ENCODE measurements at places on chromosomes 3 and 15.

GRCh38 chr15:80154336-80154735, 1.5 kb downstream of the FAH start:
- DNase-seq = no peak

DNA sequence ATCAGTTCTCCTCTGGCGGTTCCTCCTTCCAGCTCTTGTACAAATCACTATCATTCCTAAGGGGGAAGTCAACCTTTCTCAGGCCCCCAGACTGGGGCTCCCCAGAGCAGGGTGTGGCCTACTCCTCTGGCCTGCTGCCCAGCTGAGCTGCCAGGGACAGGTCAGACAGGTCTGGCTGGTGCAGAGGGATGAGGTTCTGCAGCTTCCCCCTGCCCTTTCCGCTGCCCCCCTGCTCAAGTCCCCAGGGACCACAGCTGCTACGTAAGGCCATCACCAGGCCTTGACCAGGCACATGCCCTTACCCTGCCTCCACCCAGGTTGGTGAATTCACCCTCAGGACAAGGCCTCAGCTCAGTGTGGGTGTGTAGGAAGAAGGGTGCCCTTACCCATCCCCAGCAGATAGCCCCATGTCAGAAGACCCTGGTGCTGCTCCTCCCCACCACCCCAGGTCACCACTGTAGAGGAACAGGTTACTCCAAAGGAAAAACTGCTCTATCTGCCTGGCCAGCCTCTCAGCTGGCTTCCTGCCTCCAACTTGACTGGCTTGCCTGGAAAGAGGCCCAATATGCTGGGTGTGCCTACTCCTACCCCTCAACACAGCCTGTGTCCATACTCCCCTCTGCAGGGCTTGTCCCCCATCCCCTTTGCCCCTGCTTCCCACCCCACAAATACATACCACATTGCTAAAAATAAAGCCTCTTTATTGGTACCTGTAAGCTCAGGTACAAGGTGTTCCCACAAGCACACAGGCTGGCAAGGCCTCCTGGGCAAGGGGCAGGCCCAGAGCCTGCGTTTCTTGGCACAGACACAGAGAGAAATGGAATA, 12.0 kb downstream of the CSRNP1 start:
- DNase-seq = no peak

DNA sequence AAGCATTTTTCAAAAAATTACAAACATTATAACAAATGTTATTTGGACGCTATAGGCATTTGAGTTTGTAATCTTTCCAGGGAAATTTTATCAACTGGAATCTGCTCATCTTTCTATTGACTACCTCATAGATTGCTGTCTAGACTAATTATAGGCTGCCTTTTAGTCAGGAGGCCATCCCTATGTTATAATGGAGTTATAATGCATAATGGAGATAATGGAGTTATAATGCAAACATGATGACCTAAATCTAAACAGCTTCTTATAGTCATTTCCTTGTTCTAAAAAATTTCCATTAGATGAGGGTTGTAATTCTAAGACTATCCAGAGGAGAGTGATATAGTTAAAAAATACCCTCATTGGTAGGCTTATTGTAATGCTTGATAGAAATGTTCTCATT, 226.4 kb downstream of the SI start:
- DNase-seq = no peak

GRCh38 chr3:156594219-156594683, 39.3 kb upstream of the SSR3 start:
- DNase-seq = no peak

DNA sequence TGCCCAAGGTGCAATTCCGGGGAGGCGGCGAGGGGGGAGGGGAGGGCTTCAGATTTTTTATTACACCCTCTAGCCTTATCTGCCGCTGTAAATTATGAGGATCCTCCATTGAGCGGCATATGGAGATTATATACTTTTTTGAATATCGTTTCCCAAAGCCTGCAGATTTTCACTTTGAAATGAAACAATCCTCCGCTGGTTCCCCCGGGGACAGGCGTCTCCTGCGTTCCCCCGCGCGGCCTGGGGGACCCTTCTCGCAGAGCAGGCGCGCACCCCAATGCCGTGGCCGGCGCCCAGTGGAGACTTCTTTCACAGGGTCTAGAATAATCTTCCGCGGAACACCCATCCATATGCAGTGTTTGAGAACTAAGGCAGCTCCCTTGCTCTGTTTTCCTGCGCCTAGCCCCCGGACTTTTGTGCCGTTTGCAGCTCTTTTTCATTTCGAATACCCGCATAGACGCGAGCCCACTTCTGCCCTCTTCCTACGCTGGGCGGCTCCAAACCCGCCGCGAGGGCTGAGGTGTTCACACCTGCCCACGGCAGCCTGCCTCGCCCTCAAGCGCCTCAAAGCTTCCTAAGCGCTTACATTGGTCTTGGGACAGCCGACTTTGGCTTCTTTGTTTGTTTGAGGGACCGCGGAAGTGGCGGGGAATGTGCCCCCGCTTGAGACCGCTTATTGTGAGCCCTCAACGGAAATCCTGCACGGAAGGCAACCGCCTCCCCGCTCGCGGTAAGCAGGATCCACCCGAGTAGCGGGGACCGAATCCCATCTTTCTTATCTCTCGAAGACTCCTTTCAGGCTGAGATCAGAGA, 7.5 kb downstream of the SOX14 start:
- no peak for DNase-seq

GRCh38 chr3:192652727-192653126, 74.6 kb downstream of the FGF12 start:
- DNase-seq = no peak

DNA sequence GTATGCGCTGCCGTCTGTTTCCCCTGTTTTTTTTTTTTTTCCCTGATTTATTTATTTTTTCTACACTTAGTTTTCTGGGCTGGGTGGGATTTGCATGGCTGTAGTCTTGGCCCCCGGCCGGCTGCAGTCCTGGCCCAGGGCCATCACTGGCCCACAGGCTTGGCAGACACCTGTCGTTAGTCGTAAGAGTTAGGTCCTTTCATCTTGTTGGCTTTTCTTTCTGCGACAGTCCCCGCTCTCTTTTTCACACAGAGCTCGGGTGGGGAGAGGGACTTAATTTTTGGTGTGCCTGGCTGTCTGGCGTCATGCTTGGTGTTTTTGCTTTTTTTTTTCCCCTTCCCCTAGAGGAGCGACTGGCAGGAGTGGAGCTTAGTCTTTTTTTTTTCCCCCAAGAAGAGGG, 183.4 kb downstream of the KLF13 start:
- no peak for DNase-seq

DNA sequence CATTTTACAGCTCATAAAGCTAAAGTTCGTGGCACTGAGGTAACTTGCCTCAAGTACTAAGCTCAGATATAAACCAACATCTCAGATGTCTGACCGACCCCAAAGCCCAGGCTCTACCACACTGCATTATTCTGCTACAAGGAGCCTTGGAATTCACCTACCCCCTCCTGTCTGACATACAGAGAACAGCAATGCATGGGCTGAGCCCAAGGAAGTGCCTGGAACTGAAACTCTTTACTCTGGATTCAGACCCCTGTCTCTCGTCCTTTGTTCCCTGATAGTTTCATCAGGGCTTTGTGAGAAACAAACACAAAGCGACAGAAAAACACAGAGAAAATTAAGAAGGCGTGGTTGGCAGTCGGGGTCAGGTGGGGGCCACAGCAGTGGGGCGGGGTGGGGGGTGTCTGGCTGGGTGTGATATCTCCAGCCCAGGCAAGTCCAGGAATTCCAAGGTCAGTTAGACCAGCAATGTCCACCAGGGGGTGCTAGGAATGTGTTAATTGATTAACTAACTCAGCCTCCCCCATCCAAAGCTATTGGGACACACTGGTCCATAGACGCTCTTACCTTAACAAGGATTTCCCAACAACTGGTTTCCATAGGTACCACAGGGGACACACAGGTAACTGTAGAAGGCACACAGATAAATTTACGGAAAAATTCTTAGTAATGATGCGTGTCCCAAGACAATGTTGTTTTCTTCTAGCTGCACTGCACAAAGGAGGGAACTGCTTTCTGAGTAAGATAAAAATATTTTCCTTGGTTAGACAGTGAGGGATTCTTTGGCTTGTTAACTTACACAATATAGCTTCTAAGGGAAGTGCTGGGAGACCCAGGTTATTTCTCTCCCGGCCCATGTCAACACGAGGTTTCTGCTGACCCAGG, 18.8 kb upstream of the SSUH2 start:
- DNase-seq = peak; percentile 12

DNA sequence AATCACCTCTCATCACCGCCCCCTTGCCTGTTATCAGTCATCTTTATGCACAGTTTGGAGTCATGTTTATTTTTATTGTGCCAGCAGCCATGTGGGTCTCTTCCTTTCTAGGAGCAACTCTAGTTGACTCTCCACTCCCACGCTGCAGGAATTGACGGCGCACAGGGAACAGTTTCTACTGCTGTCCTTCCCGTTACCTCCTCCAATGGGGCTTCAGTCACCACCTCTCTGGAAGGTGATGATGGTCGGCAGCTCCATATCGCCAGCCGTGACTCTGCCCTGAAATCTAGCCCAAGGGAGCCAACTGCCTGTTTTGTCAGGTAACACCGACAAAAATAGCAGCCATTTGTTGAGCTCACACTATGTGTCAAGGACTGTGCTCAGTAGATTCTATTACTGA, 35.6 kb upstream of the FAM107A start:
- DNase-seq = no peak

GRCh38 chr3:52311576-52312119, 4.5 kb upstream of the DNAH1 start:
- no peak for DNase-seq
